Myocyte (in vitro differentiated cells): ENCODE measurements at places on chromosomes 6 and 20.

- DNase-seq, result no peak
Measured at GRCh38 chr6:128280960-128281359, 239.4 kb downstream of the PTPRK start.

DNA sequence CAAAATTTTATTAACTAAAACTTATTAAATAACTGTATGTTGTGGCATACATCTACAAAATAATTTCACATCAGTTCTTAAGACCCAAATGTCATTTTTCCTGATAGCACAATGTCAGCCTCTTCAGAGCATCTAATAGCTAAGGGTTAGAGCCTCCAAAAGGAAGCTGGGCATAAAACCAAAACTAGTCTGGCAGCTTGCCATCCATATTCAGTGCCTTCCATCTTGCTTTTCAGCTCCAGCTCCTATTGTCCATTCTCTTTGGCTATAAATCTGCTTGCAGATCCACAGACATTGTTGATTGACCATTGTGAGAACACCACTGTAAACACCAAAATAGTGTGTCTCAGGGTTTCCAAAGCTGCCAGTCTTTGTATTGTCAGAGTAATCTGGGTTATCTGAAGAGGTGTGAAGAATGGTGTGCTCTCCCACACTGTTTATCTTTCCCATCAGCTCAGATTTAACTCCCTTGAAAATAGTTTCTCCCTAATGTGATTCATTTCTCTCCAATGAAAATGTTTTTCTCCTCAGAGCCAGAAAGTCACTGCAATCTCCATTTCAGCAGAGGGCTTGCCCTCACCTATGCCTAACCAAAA is 154.8 kb upstream of the KCNQ5 start:
- DNase-seq, result no peak

GRCh38 chr6:125631165-125631564 is 118.3 kb upstream of the HEY2 start:
- DNase-seq, result no peak

- no peak for DNase-seq
Measured at GRCh38 chr6:68975816-68976215, 340.7 kb downstream of the ADGRB3 start.
